Thymus (tissue), 14 donors: ENCODE measurements at places on chromosomes 1 and 21. TPM values are rescaled to one million over a fixed set of nuclear protein-coding genes. Genes with fewer than 3 reads are reported as not detected.

DNA sequence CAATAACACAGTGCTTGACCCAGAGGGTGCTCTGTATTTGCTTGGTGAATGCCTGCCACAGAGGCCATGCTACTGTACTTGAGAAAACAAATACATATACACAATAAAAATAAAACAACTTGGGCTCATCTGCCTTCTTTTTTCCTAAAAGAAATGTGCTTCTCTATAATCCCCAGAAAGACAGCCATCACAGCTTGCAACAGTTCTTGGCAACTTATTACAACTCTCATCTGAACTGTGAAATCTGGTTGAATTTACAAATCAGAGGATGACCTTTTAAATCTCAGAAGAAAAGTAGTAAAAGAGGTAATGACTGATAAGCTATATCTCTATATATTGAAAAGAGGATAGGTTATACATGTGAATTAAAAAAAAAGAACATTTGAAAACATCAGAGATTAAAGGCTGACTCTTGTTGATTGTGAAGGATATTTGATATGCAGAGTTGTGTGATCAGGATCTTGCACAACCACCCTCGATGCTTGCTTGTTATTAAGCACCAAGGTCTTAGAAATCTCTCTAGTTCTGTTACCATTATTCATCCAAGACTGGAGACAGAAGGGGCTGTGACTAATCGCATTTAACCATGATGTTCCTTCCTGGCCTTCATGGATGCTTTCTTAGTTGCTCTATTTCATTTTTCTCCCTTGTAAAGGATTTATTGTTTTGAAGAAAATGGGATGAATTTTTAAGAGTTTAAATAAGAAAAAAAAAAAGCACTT is 213.4 kb downstream of the APP start:
- peaks cover 11% of the 10 kb centered on the region for H3K4me1 ChIP-seq
- no peak overlapping the region for H3K27ac ChIP-seq
- H3K27me3 ChIP-seq: no peaks in the 10 kb centered on the region
- H3K4me3 ChIP-seq: no peak overlapping the region
- DNase-seq: no peak

DNA sequence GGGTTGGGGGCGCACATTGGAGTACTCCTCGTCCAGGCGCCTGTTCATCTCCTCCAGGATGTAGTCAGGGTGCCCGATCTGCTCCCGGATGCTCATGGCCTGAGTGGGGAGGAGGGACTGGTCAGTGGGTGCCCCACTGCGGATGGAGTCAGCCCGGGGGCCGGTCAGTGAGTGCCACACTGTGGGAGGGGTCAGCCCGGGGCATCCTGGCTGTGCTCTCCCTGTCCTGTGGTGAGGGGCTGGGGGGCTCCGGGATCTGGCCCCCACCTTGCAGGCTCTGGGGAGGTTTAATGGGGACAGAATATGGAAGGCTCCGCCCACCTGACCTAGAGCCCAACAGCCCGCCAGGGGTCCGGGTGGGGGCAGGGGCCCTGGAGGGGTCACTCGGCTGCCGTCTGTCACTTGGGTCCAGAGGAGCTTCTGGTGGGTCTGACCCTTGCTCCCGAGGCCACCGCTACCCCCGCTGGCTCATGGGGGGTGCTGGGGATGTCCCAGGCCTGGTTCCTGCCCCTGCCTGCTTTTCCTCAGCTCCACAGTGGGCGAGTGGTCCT is 8.8 kb downstream of the PRXL2B start:
- DNase-seq: no peak
- H3K27ac ChIP-seq: no peak overlapping the region
- no peaks in the 10 kb centered on the region for H3K36me3 ChIP-seq
- peaks cover 2% of the 10 kb centered on the region for H3K27me3 ChIP-seq
- no peaks in the 10 kb centered on the region for H3K4me1 ChIP-seq

DNA sequence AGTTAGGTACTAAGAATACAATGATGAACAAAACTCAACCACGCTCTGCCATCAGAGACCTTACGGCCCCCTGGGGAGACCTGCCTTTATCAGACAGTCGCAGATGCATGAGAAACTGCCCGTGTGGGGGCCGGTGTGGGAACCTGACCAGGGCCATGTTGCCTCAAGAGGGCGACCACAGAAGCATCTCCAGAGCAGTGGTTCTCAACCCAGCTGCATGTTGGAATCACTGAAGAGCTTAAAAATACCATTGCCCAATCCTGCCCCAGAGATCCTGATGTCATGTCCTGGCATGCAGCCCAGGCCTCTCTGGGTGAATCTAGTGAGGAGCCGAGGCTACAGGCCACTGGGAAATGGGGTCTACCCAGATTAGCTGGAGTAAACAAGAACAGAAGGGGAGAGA is 108.7 kb downstream of the PRDM2 start:
- no peaks in the 10 kb centered on the region for H3K27me3 ChIP-seq
- no peaks in the 10 kb centered on the region for H3K4me1 ChIP-seq
- no peak overlapping the region for H3K27ac ChIP-seq
- DNase-seq: no peak
- H3K4me3 ChIP-seq: no peak overlapping the region
- no peaks in the 10 kb centered on the region for H3K36me3 ChIP-seq

The TINAGL1 gene
- 6.3 TPM for total RNA-seq

DNA sequence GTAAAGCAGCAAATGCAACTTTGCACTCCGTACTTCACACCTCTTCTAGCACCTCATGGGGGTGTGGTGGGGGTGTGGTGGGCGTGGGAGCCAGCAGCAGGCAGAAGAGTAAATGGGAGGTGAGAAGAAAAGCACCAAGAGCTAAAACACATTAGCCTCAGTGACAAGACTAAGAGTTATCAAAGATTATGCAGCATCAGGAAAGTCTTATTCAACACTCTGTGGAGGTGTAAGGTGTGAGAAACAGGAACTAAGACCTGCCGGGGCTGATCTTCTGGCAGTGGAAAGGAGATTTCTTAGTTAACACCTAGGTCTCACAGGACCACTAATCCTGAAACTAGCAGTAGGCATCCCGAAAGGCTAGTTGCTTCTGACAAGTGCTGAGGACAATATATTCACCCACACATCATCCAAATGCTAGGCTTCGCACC is 9.9 kb downstream of the TGFBR3 start:
- H3K27me3 ChIP-seq: peaks cover 32% of the 10 kb centered on the region
- no peak for DNase-seq
- H3K36me3 ChIP-seq: no peaks in the 10 kb centered on the region

DNA sequence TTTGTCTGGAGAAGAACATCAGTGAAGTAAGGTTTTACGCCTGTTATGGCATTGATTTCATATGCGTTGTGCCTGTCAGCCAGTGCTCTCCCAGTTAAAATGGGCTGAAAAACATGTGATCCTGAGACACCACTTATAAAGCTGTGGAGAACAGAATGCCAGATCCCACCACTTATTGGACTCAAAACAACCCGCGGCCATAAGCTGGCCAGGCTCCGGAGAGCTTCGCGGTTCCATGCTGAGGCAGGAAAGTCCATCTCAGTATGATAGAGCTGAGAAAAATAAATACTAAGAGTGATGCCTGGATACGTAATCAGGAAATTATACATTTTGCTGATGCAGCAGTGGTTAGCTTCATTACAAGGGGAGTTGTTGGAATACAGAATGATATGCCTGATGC is 5.1 kb downstream of the APOBEC4 start:
- H3K4me1 ChIP-seq: peaks cover 7% of the 10 kb centered on the region
- no peaks in the 10 kb centered on the region for H3K27me3 ChIP-seq
- H3K27ac ChIP-seq: no peak overlapping the region

DNA sequence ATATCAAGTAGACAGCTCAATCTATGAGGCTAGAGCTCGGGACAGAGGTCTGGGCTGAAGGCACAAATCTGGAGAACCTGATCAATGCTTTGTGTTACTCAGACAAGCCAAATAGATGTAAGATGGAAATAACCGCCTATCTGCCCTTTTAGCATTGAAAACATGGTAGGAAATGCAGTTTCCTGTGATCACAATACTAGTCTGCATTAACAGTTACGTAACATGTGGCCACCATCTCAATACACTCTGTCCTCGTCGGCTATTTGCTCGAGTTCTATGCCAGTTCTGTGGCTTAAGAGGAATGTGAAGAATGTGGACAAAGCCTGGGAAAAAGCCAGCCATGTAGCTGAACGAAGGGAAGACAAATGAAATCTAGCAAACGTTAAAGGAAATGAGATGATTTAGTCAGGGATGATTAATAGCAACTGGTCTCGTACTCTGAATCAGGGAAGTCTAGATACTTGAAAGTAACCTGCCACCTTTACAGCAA is 73.3 kb downstream of the HSF2BP start:
- no peaks in the 10 kb centered on the region for H3K36me3 ChIP-seq
- no peak overlapping the region for H3K27ac ChIP-seq
- no peaks in the 10 kb centered on the region for H3K27me3 ChIP-seq
- no peak for DNase-seq

GRCh38 chr1:202860744-202861419 is 28.1 kb downstream of the RABIF start:
- H3K36me3 ChIP-seq: no peaks in the 10 kb centered on the region
- no peak overlapping the region for H3K27ac ChIP-seq
- no peak for DNase-seq
- H3K4me3 ChIP-seq: peak overlapping the region; percentile 56
